ENCODE measurements at places on chromosomes 16 and 17. TPM values are rescaled to one million over a fixed set of nuclear protein-coding genes. Genes with fewer than 3 reads are reported as not detected.

- no peak overlapping the region for H3K4me3 ChIP-seq
- no peak overlapping the region for H3K27ac ChIP-seq
- H3K4me1 ChIP-seq, result peaks cover 8% of the 10 kb centered on the region
- no peaks in the 10 kb centered on the region for H3K36me3 ChIP-seq
Measured at GRCh38 chr16:19115148-19116021, 1.6 kb downstream of the ITPRIPL2 start.

- H3K4me1 ChIP-seq, result no peaks in the 10 kb centered on the region
- no peak within 1 kb of the TSS for H3K27ac ChIP-seq
- no peaks in the 10 kb centered on the region for H3K36me3 ChIP-seq
Measured at GRCh38 chr17:81165246-81166032, at the start of gene PVALEF. Gene PVALEF, plus strand, starts transcription at chr17:81165507. Its CDS starts 15,720 bp downstream, at chr17:81181227.

Gene C16orf46
- total RNA-seq, result 2.1 TPM

DNA sequence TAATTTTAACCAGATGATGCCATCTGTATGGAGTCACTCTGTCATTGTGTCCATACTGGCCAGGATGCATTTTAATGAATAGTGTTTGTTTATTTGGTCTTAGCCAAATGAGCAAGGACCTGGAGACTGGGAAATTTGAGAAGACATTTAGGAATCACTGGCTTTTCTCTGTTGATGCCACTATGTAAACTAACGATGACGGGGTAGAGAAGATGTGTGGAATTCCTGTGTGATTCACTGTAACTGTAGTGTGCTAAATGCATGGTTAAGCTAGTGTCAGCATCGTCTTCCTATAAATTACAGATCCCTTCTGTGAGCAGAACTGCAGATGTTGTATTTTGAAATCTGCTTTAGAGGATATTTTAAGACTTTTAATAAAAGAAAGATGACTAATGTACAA, 66.6 kb downstream of the NOS2 start:
- no peaks in the 10 kb centered on the region for H3K4me1 ChIP-seq
- no peak overlapping the region for H3K4me3 ChIP-seq
- no peaks in the 10 kb centered on the region for H3K36me3 ChIP-seq
- H3K27me3 ChIP-seq, result no peaks in the 10 kb centered on the region

Gene UMOD
- total RNA-seq, result not detected

DNA sequence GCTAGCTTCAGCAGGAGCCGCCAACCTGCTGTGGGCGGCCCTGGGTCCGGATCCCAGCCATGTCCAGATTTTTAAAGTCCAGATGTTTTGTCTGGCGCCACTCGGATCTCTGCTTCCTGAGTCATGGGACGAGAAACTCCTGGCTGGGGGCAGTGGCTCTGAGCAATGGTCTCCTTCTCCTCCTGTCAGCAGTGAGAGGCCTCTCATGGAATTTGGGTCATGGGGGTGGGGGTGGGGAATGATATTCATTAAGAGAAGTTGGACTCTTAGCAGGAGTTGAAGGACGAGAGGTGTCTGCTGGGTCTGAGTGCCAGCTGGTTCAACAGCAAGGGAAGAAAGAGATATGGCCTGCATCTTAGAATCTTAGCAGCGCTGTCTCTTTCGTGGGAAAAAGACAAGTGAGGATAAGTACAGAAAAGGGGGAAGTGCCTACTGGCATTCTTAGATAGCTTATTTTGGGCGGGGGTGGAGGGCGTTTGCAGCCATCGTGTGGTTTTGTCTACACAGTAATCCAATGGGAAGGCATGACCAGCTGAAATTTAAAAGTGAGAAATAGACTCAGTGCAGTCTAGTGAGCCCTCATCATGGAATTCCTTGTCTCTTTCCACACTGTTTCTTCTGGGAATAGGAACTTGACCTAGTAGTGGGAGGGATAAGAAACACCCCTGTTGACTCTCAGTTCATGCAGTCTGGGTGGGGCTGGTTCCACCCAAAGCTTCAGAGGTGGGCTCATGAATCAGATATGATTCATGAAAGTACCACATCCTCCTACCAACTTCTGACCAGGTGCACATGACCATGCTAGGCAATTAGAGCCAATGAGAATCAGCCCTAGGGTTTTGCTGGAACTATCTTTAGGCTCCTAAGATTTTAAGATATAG, 80.5 kb downstream of the MYH13 start:
- no peaks in the 10 kb centered on the region for H3K4me1 ChIP-seq
- no peaks in the 10 kb centered on the region for H3K36me3 ChIP-seq
- DNase-seq, result no peak
- H3K27ac ChIP-seq, result no peak overlapping the region

DNA sequence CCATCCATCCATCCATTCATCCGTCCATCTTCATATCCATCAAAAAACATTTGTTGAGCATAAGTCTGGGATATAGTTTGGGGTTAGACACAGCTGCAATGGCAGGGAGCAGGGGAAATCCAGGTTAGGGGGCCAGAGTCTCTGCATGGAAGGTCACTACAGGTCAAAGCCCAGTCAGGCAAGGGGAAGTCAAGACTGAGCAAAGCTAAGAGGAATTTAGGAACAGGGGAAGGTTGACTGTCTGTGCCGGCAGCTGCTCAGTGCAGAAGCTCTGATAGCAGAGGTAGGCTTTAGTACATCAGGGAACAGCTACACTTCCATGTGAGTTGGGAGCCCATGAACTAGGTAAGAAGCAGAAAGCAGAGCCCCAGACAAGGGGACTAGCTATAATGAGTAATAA, 68.1 kb downstream of the IRF8 start:
- no peaks in the 10 kb centered on the region for H3K4me1 ChIP-seq
- H3K4me3 ChIP-seq, result no peak overlapping the region
- no peak for DNase-seq

- DNase-seq, result no peak
- no peak overlapping the region for H3K4me3 ChIP-seq
- H3K27me3 ChIP-seq, result no peaks in the 10 kb centered on the region
- no peaks in the 10 kb centered on the region for H3K36me3 ChIP-seq
Measured at GRCh38 chr17:8332688-8333087, 7.0 kb upstream of the ODF4 start.

GRCh38 chr17:33986566-33986965, 268.5 kb upstream of the CCL2 start:
- no peak overlapping the region for H3K4me3 ChIP-seq
- no peaks in the 10 kb centered on the region for H3K36me3 ChIP-seq
- H3K27me3 ChIP-seq, result no peaks in the 10 kb centered on the region

Gene NXPH3
- total RNA-seq, result not detected

Gene MMP25
- 3.7 TPM for total RNA-seq

Gene CCL15
- total RNA-seq, result not detected

All from naive thymus-derived CD4-positive, alpha-beta T cell (primary cell).